ENCODE measurements at places on chromosomes 7 and 10.

- DNase-seq: no peak
Measured at GRCh38 chr10:58653139-58653538, 140.5 kb downstream of the BICC1 start.

- DNase-seq: no peak
Measured at GRCh38 chr10:2951235-2951835, 116.0 kb upstream of the PFKP start.

DNA sequence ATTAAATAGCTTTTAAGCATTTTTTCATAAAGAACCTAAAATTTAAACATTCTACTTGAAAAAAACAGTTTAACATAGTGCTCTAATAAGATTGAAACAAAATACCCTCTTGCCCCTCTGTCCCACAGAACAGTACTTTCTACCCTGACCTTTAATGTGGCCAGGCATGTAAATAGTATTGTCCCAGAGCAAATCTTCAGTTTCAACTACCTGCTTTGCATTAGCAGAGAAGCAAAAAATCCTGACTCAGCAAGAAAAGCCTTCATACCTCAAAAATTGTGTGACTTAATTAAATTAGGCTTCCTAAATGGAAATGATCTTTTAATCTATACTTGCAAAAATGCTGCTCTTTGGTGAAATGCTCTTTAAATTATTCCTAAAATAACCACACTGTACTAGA, 237.4 kb upstream of the AOAH start:
- DNase-seq: no peak

DNA sequence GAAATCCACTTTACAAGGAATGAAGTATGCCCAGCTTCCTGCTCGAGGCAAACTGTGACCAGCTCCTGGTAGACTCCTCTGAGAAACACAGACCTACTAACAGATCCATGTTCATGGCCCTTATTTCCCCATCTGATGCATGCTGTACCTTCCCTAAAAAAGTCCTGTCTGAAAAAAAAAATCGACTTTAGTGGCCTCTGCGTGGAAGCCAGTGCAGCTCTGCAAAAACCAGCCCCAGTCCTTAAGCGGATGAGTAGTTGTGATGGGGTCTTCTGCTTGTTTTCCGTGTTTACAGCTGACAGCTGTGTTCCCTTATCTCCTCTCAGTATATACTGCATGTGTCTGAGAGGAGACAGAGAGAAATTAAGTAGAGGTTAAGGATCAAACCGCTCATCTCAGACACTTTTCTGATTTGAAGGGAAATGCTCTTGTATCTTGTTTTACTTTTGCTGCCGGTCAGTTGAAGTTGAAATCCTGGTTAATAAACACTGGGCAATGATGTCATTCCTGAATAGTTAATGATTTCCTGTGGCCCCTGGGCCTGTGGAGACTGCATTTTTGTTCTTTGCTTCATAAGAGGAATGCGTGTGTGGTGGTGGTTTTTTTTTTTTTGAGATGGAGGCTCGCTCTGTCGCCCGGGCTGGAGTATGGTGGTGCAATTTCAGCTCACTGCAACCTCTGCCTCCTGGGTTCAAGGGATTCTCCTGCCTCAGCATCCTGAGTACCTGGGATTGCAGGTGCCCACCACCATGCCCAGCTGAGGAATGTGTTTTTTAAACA, 67.6 kb downstream of the DOCK1 start:
- no peak for DNase-seq

GRCh38 chr10:14327527-14327926, 3.2 kb downstream of the FRMD4A start:
- DNase-seq: no peak

GRCh38 chr10:36280321-36280741, 638.2 kb upstream of the FZD8 start:
- no peak for DNase-seq

DNA sequence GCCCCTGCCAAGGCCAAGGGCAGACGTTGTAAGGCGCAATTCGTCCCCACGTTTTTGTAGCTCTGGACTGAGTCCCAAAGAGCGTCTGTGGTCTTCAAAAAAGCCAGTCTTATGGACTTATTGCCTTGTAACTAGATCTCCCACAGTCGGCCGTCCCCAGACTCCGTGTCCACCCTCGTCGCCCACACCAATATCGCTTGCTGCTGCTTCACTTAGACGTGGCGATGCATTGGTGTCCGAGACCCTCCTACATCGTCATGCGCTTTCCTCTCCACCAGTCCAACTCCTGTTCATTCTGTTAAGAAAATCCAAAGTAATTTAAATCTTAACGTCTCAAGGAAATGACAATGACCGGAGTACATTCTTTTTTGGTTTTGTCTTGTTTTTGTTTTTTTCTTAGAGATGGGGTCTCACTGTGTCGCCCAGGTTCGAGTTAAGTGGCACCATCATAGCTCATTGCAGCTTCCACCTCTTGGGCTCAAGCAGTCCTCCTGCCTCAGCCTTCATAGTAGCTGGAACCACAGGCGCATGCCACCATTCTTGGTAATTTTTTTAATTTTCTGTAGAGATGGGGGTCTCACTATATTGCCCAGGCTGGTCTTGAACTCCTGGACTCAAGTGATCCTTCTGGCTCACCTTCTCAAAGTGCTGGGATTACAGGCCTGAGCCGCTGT, 851 bp downstream of the KIFBP start:
- no peak for DNase-seq
